ENCODE measurements at places on chromosomes 1 and 21.

- DNase-seq: no peak
These were observed 686.9 kb upstream of the NCAM2 start for GRCh38 chr21:20311234-20311787.

- DNase-seq: no peak
These were observed 47.9 kb upstream of the LEPR start for GRCh38 chr1:65372557-65372956.

DNA sequence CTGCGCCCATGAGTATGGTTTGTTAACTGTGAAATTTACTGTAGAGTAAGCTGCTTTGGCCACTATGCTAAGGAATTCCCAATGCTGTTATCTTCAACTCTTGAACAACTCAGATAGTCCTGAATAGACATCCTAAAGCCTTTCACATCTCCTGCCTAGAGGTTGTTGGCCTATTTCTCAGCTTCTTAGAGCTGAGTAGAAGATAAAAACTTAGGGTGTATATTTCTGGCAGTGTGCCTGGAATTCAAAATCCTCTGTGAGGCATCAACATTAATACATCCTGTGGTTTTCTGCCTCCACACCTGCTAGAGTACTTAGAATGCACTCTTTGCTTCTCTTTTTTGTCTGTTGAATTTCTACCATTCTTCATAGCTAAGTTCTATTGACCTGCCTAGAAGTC lies 45.8 kb upstream of the RC3H1 start:
- DNase-seq: peak; percentile 14

DNA sequence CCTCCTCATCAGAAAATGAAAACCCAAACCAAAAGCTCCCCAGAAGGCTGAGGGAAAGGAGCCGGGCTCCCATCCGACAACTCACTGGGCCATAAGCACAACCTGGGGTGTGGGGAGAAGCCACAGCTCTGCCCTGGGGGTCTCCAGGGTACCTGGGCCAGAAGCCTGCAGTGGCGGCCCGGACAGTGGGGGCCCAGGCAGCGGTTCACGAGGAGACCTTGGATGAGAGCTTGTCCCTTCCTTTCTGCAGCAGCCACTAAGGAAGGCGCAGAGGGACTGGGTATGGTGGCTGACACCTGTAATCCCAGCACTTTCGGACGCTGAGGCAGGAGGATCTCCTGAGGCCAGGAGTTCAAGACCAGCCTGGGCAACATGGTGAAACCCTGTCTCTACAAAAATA lies 17.5 kb upstream of the TRAPPC10 start:
- no peak for DNase-seq

- no peak for DNase-seq
These were observed 30.4 kb upstream of the LAPTM5 start for GRCh38 chr1:30787856-30788495.

- peak; percentile 94 for DNase-seq
These were observed at the start of gene SRP9 for GRCh38 chr1:225777583-225778336. SRP9 (plus strand) TSS chr1:225777826; CDS start chr1:225777941, 115 bp downstream.
